ENCODE measurements at places on chromosomes 6 and 20.

- DNase-seq, result no peak
Observed at GRCh38 chr20:61044499-61044898, 207.6 kb upstream of the CDH4 start.

DNA sequence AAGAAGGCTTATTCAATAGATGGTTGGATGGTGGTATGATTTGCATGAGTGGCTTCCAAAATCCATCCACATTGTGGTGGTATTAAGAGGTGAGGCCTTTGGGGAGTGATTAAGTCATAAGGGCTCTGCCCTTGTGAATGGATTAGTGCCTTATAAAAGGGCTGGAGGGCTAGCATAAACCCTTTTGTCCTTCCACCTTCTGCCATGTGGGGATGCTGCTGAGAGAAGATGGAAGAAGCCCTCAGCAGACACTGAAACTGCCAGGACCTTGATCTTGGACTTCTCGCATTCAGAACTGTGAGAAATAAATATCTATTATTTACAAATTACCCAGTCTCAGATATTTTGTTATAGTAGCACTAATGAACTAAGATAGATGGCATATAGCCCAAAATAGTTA lies 27.8 kb upstream of the SRPK1 start:
- DNase-seq, result peak; percentile 48

- no peak for DNase-seq
Observed at GRCh38 chr6:39931607-39932006, 2.7 kb downstream of the MOCS1 start.

DNA sequence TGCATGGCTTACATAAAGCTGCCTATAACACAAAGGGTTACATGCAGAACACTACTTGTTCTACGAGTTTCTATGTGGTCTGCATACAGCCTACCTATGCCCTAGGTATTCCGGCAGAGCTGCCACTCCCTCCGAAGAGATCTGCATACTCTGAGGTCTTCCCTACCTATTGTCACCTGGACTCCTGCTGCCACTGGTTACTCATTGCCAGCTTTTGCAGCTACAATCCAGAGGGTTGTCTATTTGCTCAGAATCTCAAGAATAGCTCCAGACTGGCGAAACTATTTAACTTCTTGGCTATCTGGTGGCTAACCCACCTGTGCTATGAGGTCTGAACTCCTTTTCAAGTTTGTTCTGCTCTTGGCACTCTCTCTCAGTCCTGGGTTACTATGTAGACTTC lies 323.3 kb downstream of the BMP2 start:
- peak; percentile 14 for DNase-seq

GRCh38 chr6:134258849-134259306 lies 59.0 kb downstream of the SGK1 start:
- no peak for DNase-seq

DNA sequence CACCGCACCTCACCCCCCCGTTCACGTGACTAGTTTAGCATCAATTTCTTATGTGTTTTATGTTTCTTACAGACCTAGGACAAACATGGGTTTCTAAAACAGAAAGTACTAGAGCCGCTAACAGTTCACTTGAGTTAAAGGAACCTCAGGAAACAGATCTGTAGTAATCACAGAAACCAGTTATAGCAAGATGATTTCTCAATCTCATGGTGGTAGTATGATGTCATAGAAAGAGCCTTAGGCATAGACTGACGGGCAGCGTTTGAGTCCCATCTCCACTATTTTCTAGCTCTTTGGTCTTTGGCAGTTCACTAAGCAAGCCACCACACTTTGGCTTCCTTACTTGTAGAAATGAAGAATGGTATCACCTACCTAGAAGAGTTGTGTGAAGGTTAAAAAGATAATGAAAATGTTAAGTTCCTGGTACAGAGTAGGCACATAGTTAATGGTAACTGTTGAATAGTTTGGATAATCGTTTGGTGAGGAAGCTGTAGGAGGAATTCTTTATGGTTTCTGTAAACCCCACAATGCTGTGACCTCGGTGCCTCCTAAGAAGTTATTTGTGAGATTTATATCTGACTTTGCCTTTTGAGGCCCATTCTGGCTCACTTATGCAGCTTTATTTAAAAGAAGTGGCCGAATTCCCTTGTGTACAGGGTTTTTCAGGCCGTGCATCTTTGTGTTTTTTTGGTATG lies 21.3 kb downstream of the CTNNBL1 start:
- no peak for DNase-seq

Data from PC-3 (cell line).